ENCODE measurements at places on chromosomes 1 and 21. TPM values are rescaled to one million over a fixed set of nuclear protein-coding genes. Genes with fewer than 3 reads are reported as not detected.

DNA sequence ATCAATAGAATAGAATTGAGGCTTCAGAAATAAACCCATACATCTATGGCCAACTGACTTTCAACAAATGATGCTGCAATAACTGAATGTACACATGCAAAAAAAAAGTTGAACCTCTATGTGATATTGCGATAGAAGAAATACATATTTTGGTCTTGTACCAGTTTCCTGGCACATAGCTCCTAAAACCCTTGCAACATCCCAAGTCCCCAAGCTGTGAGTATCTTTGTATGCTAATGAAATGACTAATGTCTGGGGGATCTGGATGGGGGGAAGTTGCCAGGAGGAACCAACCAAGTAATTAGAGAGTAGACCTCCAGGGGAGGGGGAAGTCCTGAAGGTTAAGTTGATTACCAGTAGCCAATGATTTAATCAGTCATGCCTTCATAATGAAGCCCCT, 24.4 kb downstream of the BLZF1 start:
- DNase-seq, result no peak

GRCh38 chr1:66335859-66336640, 197.9 kb upstream of the SGIP1 start:
- DNase-seq, result peak; percentile 64

- no peak for DNase-seq
Measured at GRCh38 chr1:89051300-89051954, 13.6 kb downstream of the GBP1 start.

GRCh38 chr21:39518847-39519210, 67.1 kb downstream of the SH3BGR start:
- no peak for DNase-seq

GRCh38 chr1:37633938-37634243, 801 bp downstream of the RSPO1 start:
- no peak for DNase-seq

GRCh38 chr1:161096530-161096929, 1.6 kb upstream of the KLHDC9 start:
- no peak for DNase-seq

- no peak for DNase-seq
Measured at GRCh38 chr1:191546803-191547202, 611.5 kb upstream of the RGS18 start.

GRCh38 chr1:213982672-213983492, 4.9 kb upstream of the PROX1 start:
- no peak for DNase-seq

DNA sequence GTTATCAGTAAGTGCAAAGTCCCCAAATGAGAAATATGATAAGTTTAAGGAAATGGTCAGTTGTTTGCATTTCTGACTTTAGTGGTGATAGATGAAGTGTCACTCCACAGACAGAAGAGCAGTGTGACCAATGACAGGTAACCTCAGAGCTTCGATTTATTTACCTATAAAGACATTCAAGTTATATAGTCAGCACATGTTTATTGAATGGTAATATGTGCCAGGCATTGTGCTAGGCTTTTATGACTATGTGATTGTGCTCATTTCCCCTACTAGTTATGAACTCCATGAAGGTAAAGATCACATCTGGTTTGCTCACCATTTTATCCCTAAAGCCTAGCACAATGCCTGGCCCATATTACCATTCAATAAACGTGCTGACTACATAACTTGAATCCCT, 222.4 kb downstream of the HHIPL2 start:
- no peak for DNase-seq

DNA sequence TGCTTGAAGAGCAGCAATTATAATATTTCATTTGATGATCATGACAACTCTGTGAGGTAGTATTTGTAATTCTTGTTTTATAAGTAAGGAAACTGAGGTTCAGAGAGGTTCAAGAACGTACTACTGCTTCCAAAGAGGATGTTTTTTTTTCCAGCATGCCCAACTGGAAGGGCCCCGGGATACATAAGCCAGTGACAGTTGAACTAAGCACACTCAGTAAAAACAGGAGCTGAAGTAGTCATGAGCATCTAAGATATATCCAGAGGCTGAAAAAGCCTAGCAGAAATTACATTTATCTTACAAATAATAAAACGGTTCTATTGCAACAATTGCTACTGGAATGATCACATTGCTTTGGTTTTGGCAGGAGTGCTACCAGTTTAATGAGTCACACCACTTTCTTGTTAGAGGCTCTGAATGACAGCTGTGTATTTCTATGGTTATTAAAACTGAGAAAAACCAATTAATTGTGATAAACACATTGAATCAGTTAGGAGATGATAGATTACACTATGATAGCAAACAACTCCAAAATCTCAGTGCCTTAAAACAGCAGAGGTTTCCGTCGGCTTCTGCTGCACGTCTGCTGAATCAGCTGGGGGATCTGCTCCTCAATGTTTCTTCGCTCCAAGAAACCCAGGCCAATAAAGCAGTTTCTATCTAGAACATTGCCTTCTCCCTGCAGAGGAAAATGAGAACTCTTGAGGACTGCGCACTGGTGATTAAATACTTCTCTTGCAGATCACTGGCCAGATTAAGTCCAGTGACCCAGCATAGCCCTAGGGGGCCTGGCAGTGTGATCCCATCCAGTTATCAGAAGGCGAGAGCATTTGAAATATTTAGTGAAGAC, 522.7 kb downstream of the PLPP3 start:
- DNase-seq, result no peak

GRCh38 chr1:154445040-154445472, 39.9 kb downstream of the IL6R start:
- DNase-seq, result no peak

DNA sequence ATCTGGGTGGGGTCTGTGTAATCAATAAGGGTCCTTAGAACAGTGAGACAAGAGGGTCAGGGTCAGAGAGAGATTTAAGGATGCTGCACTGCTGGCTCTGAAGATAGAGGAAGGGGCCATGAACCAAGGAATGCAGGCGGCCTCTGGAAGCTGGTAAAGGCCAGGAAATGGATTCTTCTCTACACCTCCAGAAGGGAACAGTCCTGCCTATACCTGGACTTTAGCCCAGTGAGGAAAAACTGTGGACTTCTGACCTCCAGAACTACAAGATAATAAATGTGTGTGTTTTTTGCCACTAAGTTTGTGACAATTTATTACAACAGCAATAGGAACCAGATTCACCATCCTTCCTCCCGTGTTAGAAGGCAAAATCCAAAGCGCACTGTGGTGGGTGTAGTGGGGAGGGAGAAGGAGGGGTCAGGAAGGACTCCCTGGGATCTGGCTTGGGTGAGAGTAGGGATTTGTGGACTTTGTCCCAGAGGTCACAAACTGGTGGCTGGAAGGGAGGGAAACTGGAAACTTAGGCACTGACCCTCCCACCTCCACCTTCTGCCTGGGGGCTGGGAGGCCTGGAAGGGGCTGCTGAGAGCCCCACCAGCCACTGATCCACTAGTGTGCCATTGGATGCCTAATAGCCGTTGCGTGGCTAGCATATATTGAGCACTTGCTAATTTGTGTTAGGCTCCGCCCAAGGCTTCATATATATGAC, 5.4 kb upstream of the CELA2A start:
- no peak for DNase-seq

DNA sequence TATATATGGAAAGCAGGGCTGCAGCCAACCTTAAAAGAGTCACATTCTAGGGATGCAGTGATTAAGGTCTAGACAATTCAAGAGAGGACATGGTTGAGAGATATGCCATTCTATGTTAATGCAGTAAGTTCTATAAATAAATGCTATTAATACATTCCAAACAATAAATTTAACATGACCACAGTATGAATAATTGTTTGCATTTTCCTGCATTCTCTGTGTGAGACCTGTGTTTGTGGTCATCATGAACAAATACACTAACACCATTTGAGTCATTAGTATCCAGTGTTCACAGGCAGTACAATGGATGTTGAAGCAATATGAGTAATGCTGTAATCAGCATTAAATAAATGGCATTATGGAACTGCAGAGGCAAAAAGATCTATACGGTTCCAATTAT, 5.5 kb upstream of the ZRANB2 start:
- no peak for DNase-seq

DNA sequence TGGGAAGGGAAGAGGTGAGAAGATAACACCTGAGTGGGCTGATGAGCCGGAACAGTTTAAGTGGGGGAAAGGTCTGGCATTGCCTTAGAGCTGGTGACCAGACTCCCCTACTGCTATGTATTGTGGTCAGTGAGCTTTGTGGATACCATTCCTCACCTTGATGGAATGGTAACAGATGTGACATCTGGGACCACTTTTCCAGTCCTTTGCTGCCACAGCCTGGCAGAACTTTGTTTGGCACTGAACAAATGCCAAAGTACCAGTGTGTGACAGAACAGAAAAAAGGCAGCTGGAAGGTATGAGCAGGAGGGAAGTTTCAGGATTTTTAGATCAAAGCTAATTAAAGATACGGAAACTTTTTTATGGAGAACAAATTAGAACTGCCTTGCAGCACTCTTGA, 6.2 kb downstream of the MED8 start:
- no peak for DNase-seq

DNA sequence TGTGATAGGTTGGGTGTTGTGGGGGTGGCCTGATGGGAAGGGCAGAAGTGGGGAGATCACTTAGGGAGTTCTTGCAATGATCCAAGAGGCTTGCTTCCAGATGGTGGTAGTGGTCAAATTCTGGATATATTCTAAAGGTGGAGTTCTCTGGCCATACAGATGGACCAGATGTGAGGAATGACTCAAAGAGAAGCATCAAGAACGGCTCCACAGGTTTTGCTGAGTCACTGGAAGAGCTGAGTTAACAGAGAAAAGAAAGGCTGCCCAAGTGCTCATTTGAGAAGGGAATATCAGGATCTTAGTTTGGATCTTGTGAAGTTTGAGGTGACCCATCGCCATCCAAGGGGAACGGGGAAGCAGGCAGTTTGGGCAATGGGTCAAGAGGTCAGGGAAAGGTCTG, 192.9 kb upstream of the GALNT2 start:
- DNase-seq, result no peak

- no peak for DNase-seq
Measured at GRCh38 chr1:216682752-216683151, 40.5 kb downstream of the ESRRG start.

DNA sequence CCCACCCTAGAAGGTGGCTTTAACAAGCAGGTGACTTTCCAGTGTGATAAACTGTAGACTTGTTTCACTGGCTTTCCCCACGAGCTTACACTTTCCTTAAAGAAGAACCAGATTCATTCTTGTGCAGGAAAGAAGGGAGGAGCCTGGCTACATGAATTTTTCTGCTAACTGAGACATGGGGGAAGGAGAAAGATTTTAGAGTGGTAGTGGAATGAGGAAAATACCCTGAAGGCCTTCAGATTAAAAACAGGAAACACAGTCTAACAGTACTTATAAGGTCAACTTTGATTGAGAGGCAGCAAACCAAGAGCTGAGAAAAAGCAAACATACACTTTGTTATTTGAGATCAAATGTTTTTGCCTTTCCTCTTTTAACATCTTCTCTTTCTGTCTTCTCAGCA, 640.9 kb upstream of the PLXNA2 start:
- DNase-seq, result no peak

GRCh38 chr1:217088521-217089284, 365.5 kb upstream of the ESRRG start:
- DNase-seq, result no peak

DNA sequence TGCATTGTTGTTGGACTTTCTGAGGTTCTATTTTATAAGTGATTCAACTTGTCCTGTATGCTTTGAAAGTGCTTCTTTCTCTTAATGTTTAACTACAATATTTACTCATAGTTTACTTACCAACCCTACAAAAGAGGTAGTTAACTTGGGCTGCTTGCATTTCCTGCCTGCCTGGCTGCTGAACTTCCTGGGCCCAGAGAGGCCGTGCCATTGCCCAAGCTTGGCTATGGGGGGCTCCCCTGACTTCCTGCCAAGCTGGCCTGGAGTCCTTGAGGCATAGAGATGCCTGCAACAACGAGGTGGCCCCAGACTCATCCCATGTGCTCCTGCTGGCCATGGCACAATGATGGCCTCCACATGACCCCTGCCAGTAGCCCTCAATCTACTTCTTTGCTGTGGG, 361.6 kb upstream of the PLD5 start:
- DNase-seq, result no peak

DNA sequence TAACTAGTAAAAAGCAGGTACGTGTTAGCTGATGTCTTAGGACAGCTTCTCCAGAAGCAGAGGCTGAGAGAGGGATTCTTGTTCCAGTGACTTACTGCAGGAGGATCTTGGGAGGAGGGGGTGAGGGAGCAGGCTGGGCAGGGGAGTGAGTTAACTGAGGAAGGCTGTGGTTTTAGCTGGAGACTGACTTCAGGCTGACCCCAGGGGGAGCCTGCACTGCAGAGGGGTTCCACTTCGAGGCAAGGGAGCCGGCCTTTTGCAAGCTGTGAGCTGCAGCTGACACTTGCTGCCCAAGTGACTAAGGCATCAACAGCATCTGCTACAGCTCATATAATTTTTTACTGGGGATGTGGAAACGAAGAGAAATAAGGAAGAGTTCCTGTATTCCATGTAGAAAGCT, 50.4 kb upstream of the SOD1 start:
- no peak for DNase-seq

- DNase-seq, result no peak
Measured at GRCh38 chr1:223339861-223340260, 24.1 kb downstream of the SUSD4 start.

- no peak for DNase-seq
Measured at GRCh38 chr1:193019442-193020026, 39.6 kb downstream of the UCHL5 start.

- no peak for DNase-seq
Measured at GRCh38 chr1:61222240-61222639, 139.9 kb downstream of the NFIA start.

GRCh38 chr1:3217181-3217641, 148.2 kb downstream of the PRDM16 start:
- DNase-seq, result no peak

The HSPB7 gene
- 10.7 TPM for total RNA-seq

The TNN gene
- total RNA-seq, result not detected

The NGF gene
- total RNA-seq, result 1.0 TPM

The PAPPA2 gene
- total RNA-seq, result 0.17 TPM

The RNU1-2 gene
- 6,622 TPM for total RNA-seq

The ZNF691 gene
- 8.2 TPM for total RNA-seq

The CELA2B gene
- total RNA-seq, result not detected

The GJA8 gene
- not detected for total RNA-seq

The SPATA46 gene
- total RNA-seq, result not detected

The NTPCR gene
- 28.7 TPM for total RNA-seq

The C1orf105 gene
- total RNA-seq, result not detected

The SRSF4 gene
- total RNA-seq, result 89.0 TPM

The TMEM52 gene
- 1.5 TPM for total RNA-seq

The AMY1A gene
- 1.6 TPM for total RNA-seq

The FAM151A gene
- not detected for total RNA-seq

The TACSTD2 gene
- total RNA-seq, result 112 TPM
